ENCODE measurements at places on chromosomes 2 and 18.

- no peak for DNase-seq
These were observed 405.2 kb downstream of the ZEB2 start for GRCh38 chr2:144114760-144115159.

- no peak for DNase-seq
These were observed 109.3 kb downstream of the MBP start for GRCh38 chr18:77023102-77023782.

- DNase-seq, result no peak
These were observed 17.2 kb downstream of the TET3 start for GRCh38 chr2:74001781-74002504.

GRCh38 chr2:178882666-178883440 is 75.6 kb upstream of the TTN start:
- DNase-seq, result no peak

DNA sequence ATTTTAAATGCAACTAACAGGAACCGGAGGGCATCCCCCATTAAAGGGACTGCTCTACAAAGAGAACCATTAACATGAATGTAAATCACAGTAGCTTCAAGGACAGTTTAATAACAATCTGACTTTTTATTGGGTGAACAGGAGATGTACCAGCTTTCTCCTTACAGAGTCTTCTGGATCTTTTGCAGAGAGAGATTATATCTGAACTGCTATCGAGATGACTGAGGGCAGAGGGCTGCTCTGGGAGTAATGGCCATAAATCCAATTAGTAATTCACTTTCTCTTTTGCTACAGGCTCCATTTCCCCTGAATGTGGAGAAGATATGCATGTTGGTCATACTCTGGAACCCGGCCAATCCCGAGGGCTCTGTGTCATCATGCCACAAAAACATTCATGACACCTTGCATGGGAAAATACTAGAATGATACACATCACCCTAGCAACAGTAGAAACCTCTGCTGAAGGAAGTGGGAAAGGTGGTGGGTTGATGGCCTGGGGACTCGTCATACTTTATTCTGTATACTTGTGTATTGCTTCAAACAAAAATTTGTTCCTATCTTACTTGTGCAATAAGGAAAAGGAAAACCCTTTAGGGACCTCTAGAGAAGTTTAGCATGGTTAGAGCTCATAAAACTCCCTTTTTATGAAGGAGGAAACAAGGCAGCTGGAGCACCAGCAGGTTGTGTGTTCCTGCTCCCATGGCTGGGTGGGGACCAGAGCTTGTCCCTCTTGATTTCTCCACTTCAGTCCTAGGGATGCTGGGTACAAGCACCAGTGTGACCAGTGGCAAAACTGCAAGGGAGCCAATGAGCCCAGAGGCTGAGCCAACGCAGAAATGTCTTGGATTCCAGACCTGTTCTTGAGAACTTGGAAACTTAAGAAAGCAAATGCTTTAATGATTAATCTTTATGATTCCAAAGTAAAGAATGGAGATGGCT is 26.0 kb downstream of the CTAGE1 start:
- peak; percentile 33 for DNase-seq

DNA sequence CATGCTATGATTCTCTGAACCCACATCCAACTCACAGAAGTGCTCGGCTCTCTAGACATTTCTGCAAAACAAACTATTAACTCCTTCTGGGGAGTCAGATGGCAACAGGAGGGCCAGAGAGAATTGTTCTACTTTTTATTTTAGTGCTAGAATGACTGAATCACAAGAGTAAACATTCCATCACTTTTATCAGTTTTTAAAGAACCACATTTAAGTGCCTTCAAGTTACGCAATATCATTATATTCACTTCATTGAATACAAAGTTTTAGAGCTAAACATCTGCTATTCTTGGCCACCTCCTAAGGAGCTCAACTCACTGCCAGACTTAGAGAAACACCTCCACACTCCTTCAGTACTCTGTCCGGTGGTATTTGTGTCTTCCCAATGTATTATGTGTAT is 22.4 kb downstream of the B4GALT6 start:
- no peak for DNase-seq

DNA sequence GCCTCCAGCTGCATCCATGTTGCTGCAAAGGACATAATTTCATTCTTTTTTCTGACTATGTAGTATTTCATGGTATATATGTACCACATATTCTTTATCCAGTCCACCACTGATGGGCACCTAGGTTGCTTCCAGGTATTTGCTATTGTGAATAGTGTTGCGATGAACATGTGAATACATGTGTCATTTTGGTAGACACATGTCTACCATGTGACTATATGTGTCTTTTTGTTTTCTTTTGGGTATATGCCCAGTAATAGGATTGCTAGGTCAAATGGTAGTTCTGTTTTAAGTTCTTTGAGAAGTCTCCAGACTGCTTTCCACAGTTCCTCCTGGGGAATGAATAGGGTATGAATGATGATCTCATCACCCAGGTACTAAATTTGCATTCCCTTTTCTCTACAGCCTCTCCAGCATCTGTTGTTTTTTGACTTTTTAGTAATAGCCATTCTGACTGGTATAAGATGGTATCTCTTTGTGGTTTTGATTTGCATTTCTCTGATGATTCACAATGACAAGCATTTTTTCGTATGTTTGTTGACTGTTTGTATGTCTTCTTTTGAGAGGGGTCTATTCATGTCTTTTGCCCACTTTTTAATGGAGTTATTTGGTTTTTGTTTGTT is 35.6 kb upstream of the FEZ2 start:
- DNase-seq, result no peak
